COR-L47 (cell line): ENCODE measurements at places on chromosomes 2 and 18.
A peak's percentile ranks its signal among the peaks of the same experiment; 100 is the strongest.

DNA sequence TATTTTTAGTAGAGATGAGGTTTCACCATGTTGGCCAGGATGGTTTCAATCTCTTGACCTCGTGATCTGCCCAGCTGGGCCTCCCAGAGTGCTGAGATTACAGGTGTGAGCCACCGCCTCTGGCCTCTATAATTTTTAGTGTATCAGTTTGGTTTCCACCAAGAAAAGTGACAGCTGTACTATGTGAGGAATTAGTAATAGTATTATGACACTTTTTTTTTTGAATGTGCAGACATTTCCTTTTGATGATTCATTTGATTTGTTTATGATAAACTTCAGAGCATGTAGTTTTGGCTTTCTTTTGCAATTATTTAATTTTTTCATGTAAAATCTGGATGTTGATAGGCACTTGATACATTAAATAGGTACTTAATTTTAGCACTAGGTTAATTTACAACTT lies 61.5 kb downstream of the PTPN4 start:
- no peak for DNase-seq

DNA sequence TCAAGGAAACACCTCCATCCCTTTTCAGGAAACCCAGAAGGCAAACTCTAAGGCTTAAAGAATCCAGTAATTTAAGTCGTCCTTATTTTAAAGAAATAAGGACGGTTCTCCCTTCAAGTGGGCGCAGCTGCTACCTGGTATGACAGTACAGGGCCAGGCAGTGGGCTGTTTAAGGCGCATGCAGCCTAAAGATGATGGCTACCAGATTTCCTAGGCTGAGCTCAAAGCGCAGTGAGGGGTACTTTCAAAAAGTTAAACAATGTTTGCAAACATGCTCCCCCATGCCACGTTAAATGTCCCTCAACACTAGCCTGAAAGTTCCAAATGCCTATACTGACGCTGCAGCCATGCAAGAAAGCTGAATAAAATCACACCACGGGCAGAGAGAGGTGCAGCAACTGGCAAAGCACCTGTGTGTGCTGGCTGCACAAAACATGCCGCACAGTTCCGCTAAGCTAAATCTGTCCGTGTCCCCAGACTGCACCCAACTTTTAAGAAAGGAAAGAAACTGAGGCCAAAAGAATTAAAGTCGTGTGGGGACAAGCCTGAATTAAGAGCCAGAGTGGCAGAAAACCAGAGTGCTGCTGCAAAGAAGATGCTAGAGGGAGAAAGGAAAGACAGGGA lies 583 bp downstream of the HIBCH start:
- peak; percentile 14 for DNase-seq

DNA sequence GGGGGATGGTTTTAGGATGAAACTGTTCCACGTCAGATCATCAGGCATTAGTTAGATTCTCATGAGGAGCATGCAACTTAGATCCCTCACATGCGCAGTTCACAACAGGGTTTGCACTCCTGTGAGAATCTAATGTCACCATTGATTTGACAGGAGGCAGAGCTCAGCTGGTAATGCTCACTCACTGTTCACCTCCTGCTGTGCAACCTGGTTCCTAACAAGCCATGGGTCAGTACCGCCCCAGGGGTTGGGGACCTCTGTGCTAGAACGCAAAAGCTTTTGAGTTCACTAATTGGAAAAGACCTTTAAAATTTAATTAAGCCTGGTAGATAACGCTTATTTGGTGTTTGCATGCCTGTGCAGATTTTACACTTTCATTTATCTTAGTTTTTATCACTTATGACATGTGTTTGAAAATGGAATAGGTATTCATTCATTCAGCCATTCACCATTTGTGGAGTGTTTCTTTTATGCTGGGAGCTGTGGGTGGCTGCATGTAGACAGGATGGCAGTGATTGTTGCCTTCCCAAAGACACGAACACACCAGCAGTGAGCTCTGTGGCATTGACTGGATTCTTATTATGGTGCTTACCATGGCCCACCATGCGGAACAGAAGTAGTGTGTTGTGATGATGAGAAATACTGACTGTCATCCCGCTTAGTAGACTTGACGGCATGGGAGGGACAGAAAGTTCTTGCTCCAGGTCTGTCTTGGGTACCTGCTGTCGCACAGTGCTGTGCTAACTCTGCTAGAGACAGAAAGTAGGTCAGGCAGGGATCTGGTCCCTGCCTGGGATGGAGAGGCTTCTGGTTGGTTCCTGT lies 6.4 kb downstream of the RAB31 start:
- no peak for DNase-seq

GRCh38 chr2:9286554-9287399 lies 80.2 kb downstream of the ASAP2 start:
- no peak for DNase-seq

- peak; percentile 37 for DNase-seq
Observed at GRCh38 chr2:240873805-240874714, 5.4 kb downstream of the AGXT start.

- DNase-seq, result peak; percentile 70
Observed at GRCh38 chr2:24613154-24613814, 122.2 kb downstream of the NCOA1 start.

- DNase-seq, result no peak
Observed at GRCh38 chr2:46701152-46701551, 214.5 kb downstream of the MCFD2 start.

- DNase-seq, result no peak
Observed at GRCh38 chr2:223762853-223763252, 74.5 kb downstream of the AP1S3 start.

DNA sequence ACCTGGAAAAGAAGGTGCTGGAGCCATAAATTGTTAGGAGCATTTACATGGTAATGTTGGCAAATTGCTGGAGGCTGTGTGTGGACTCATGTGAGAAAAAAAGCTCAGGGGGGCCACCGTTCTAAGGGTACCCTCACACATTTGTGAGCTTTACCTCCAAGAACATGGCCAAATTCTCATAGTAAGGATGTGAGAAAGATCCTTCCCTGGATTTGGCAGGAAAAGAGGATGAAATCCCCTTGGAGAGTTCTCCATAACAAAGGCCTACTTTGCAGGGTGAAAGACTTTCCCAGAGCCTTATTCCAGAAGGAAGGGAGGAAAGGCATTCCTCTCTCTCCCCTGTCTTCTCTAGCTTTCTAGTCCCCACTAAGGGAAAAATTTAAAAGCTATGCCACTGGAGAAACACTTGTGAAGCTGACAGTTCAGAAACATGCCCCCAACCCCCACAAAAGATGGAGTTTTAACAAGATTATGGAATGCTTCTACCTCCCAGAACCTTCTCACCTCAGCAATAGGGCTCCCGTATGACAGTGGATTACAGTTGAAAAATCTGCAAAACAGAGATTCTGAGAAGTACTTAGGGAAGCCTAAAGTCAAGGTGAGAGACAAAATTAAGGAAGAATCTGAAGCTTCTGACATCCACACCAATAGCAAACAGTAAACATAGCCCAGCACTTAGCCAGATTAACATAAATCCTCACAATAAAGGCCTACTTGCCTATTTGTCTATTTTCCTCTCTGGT lies 20.2 kb upstream of the ERMN start:
- DNase-seq, result no peak

GRCh38 chr2:128595763-128596395 lies 277.2 kb upstream of the HS6ST1 start:
- DNase-seq, result no peak

DNA sequence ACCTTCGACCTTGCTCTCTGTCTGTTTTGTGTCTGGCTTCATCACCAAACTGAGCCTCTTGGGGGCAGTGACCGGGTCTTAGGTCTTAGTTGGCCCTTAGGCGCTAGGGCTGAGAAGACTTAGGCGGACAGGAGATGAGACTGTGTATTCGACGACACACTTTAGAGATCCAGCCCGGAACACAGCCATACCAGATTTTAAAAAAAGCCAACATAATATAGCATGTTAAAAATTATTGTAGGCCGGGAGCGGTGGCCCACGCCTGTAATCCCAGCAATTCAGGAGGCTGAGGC lies 9.5 kb upstream of the PROC start:
- DNase-seq, result no peak
